SW 1271 (cell line): ENCODE measurements at places on chromosomes 7 and 10.
A peak's percentile ranks its signal among the peaks of the same experiment; 100 is the strongest.

DNA sequence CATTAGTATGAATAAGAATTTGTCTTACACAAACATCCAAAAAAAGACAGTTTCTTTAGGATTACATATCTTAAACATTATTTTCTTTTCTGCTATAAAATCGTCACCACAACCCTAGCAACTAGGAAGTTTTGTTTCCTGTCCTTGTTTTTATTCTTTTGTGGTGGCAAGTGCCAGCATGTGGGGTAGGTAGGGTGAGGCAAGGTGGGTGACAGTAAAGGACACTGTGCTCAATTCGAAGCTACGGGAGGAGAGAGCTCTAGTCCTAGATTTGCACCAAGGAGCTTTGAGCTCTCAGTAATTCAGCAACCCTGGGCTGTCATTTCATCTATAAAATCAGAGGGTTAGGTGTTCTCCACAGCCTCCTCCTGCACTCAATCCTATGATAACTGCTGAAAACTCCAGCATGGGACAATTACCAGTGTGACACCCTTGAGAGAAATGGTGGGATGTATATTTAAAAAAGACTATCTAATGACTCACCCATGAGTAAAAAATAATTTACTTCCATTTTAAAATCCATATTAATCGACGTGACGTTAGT is 187.1 kb downstream of the FAM107B start:
- no peak for DNase-seq

- DNase-seq, result no peak
These were observed 304.2 kb downstream of the CDC14C start for GRCh38 chr7:49228426-49229098.

GRCh38 chr7:24401628-24402593 is 117.9 kb downstream of the NPY start:
- DNase-seq, result peak; percentile 35

DNA sequence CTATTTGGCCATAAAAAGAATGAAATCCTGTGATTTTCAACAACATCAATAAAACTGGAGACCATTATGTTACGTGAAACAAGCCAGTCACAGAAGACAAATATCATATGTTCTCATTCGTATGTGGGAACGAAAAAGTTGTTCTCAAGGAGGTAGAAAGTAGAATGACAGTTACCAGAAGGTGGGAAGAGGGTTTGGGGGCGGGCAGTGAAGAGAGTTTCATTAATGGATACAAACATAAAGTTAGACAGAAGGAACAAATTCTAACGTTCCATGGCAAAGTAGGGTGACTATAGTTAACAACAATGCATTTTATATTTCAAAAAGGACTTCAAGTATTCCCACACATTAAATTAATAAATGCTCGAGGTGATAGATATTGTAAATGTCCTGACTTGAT is 97.4 kb downstream of the ZPBP start:
- no peak for DNase-seq

DNA sequence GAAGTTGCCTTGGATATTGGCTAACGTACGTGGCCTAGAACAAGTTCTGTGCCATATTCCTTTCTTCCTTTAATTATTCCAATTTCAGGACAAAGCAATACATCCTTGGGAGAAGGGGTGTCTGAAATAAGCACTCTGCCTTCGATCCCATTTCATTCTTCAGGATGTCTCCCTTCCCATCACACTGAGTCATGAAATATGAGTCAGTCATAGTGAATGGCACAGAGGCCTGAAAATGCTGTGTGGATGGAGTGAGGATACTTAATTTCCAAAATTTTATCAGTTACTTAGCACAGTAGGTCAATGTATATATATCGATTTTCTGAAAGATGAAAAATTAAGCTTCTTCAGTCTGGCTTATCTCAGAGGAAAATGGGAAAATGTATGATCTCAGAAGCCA is 19.5 kb downstream of the EVX1 start:
- DNase-seq, result no peak

DNA sequence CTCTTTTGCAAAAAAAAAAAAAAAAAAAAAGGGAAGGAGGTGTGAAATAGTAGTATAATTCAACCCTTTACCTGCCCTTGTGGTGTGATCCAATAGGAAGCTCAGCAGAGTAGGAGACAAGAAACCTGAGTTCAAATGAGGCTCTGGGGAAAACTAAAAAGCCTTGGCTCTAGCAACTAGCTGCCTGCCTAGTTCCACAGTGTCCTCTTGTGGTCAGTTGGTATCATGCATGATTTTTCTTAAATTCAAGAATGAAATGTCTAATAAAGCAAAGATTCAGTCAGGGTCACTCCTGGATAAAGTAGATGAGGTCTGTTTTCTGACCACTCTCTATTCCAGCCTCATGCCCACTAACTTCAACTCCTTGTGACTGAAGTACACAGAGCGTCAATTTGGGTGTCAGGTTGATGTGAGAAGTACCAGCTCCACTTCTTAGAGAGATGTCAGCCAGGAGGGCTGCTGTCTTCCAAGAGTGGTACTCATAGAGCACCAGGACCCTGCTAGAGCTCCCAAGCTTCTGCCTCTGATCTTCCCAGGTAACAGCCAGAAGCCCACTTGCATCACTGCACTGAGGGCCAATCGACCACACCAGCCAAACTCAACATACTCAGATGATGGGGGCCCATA is 10.5 kb downstream of the LSM5 start:
- no peak for DNase-seq

GRCh38 chr7:3380886-3381685 is 80.0 kb downstream of the SDK1 start:
- no peak for DNase-seq

DNA sequence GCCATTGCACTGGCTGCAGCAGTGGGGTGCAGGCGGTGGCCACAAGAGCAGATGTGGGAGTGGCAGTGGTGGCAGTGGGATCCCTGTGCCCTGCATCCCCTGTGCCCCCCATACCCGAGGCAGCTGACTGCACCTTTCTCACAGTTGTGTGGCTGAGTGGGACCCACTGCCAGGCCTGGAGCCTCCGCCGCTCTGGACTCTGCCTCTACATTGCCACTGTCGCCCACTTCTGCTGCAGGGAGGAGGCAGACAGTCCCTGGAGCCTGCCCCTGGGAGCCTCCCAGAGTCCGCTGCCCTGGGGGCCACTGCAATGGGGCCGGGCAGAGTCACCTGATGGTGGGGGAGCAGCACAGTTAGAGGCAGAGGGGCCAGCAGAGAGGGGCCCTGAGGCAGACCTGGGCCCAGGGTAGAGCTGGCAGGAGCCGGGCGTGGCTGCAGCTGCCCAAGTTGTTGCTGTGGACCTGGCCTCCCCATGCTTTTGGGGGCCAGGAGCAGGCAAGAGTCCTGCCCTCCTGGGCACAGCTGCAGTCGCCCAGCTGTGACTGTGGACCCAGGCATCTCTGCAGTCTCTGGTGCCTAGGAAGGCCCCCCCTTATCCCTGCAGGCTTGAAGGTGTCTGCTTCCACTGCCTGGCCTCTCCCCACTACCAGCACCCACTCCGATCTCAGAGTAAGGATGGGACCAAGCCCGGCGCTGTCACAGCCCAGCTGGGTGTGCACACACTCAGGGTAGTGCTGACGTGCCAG is 22.2 kb downstream of the FAM241B start:
- DNase-seq, result no peak

DNA sequence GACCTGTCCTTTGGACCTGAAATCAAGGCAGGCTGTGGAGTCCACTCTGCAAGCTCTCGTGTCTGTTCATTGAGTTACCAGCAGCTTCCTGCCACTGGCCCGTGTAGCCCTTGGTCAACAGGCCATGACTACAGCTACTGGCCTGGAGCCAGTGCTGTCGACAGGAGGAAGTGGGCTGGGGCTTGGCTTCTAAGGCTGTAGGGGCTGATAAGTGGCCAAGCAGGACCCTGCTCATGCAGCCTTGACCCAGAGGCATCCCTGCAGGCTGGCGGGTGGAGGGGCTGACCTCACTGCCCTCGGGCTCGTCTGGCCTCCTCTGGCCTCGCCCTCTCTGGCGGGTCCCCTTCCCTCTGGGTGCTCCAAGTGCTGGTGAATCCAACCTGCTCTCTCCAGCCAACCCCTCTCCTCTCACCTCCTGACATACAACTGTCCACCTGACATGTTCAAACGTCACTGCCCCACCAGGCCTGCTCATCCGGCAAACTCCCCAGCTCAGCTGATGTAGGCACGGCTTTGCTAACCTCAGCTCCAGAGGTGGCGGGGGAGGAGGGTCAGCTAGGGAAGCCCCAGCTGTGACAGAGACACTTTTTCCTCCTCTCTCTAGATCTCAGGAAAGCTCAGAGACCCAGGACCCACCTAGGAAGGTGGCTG is 188.6 kb upstream of the LYZL2 start:
- DNase-seq, result no peak

DNA sequence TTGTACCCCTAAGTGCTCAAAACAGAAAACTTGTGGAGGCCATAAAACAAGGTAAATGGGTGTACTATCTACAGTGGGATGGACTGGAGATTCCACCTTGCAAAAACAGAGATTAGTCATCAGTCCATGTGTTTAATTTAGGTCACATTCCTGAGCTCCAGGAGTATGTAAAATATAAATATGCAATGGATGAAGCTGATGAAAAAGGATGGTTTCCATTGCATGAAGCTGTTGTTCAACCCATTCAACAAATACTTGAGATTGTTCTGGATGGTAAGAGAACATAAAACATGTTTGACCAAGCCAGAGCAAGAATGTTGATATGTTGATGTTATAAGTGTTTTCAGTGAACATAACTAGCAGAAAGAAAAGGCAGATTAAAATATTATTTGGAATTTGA is 14.6 kb downstream of the ASB15 start:
- no peak for DNase-seq

DNA sequence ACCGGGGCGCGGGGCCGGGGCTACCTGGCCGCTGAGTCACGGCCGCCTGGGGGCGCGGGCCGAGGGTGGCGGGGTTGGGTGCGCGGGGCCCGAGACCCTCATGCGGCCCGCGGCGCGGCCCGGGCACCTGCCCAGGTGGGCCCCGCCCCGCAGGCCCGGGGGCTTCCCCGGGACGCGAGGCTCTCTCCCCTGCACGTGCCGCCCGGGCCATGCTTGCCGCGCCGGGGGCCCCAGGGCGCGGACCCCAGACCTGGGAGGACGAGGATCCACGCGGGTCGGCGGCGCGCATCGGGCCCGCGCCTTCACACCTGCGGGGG is 402 bp downstream of the MAFK start:
- no peak for DNase-seq

- DNase-seq, result no peak
These were observed 356.9 kb downstream of the DNAJB6 start for GRCh38 chr7:157693521-157694375.

- no peak for DNase-seq
These were observed at the start of gene AGMO for GRCh38 chr7:15561835-15562234. TSS of gene AGMO (minus strand) at chr7:15562015.

- DNase-seq, result no peak
These were observed 247.7 kb downstream of the PRKG1 start for GRCh38 chr10:51321980-51322379.

DNA sequence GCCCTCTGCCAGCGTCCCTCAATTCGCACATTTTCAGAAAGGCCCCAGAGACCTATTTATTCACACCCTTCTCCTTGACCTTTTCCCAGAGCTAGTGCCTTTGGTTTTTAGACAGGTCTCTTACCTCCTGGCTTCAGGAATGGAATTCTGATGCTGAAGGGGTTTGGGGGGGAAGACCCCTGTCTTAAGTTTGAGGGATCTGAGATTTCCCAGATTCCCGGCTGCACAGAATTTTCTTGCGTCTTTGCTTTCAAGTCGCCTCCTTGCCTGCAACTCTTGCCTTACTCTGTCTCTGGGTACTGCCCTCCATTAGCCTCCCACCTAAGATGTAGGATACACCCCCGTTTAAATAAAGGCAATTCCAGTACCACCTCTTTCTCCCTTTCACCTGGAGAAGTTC is 1.9 kb downstream of the GATA3 start:
- DNase-seq, result no peak

DNA sequence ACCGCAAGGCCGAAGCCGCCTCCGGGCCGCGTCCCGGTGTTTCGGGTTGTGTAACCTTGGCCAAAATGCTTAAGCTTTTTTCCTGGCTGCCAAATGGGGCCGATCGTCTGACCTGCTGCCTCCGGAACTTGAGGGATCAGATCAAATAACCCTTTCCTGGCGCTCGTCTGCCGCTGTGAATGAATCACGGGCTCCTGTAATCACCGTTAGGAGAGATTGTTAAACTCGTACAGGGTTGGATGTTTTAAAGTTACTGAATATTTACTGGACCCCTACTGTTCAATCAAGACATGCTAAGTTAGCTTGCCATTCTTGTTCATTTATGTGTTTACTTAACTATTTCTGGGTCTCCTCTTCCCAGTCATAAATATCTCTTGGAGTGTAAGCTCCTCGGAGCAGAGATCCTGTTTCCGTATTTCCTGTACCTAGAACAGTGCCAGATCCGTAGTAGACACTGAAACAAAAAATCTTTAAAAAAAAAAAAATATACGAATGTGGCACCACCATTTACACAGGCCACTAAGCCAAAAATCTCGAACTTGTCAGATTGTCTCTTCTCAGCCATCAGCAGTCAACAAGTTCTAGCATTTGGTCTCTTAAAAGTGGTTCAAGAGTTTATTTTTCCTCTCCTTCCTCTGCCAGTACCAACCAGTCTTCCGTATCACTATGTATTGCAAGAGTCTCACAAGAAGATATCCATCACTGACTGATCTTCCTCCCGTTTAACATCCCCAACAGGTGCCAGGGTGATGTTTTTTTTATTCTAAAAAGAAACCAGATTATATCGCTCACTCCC is 650 bp upstream of the TM9SF3 start:
- no peak for DNase-seq

DNA sequence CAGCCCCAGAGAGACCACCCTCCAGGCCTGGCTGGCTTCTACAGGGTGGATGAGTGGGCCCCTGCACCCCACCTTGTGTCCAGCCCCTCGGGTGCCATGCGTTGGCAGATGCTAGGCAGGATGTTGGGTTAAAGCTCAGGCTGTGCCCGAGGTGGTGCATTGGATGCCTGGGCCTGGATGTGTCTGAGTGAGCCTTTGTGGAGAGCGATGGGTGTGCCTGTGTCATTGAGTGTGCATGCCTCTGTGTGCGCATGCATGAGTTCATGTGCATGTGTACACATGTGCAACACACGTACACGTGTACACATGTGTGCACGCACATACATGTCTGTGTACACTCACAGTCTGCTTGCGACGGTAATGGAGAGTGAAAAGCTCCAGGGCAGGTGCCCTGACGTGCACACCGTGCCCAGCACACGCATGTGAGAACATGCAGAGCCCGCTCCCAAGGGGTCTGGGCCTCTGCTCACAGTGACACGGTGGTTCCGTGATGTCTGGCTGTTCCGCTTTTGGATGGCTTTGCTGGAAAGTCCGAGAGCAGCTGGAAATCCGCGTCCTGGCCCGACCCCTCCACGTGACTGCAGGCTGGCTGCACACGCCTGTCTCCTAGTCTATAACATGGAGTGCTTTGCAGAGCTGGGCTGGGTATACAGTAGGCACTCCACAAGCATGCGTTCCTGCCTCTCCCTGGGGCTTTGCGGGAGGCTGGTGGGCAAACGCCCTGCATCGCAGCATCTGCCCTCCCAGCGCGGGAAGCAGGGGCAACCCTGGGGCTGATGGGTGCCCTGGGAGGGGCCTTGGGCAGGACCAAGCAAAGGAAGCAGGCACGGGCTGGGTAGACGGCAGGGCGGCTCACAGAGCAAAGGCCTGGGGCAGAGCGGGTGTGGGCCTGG is 36.9 kb downstream of the ELFN1 start:
- DNase-seq, result no peak
